ENCODE measurements at places on chromosomes 11 and 22.

DNA sequence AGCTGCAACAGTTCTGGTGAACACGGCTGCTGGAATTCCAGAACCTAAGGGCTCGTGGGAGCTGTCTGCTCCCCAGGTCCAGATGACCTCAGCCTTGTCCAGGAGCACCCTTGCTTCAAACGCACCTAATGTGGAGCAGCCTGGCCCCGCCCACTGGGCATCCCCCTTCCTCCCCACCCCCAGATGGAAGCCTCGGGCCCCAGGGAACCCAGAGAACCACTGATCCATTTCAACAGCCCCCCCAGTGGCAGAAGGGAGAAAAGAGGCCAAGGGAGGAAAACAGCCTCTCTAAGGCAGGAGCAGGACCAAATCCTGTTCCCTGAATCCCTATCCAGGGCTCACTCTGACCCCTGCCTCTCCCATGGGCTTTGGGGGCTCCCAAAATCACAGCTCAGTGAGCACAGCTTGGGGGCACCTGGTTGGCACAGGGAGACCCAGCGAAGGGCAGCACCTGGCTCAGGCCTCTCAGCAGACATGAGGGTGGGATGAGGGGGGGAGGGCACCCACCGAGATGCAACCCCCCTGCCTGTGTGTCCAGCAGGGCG is 1.2 kb downstream of the CYTH4 start:
- peak; percentile 69 for DNase-seq

- DNase-seq = no peak
Measured at GRCh38 chr11:61636676-61637075, 43.5 kb upstream of the DAGLA start.

DNA sequence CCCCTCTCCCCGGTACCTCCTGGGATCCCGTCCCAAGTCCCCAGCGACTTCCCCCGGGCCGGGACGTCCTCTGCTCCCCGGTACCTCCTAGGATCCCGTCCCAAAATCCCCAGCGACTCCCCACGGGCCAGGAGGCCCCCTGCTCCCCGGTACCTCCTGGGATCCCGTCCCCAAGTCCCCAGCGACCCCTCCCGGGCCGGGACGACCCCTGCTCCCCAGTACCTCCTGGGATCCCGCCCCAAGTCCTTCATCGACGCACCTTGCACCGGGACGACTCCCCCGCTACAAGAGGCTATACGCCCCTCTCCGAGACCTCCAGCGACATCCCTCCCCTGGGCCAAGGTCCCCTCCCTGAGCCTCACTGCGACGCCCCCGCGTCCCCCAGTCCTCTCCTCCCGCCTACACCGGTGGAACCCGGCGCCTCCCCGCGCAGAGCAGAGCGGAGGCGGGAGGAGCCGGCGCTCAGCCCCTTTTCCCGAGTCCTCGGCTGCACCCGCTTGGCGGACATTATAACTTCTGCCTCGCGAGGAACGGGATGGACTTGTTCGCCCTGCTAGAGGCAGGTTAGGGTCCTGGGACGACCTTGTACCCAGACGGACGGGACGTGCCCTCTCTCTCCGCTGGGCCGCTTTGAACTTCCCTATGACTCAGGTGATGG is 912 bp downstream of the KREMEN1 start:
- DNase-seq = no peak

DNA sequence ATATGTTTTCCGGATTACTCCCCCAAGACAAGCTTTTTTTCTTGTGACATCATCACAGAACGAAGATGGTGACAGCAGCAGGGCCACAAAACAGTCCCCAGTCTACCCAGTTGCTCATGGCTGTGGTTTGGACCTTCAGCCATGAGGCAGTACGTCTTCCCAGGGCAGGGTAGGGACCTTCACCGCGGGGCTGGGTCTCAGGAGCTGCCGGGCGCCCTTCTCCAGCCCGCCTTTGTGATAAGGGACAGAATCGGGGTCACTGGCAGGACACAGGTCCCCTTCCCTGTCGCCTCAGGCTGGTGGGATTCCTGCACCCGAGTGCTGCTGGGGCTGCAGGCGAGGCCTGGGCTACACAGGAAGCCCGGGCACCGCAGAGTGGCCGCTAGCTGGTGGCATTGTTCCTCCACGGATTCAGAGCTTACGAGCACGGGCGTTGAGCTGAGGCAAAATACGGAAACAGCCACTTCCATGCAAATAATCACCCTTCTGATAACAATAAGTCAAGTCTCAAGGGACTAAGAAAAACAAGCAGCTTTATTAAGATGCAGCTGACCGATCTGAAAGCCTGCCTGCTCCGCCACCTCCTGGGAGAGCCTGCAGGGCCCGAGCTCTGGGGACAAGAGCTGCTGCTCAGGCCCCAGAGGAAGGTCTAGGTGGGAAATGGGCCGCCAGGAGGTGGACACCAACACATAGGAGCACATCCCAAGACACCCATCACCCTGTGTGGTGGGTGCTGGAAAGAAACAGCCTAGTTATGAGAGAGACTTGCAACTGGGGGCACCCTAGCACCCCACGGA is 12.3 kb downstream of the TBX1 start:
- no peak for DNase-seq

- no peak for DNase-seq
Measured at GRCh38 chr11:13963169-13963948, 836 bp downstream of the SPON1 start.

GRCh38 chr11:35098855-35099254 is 40.1 kb upstream of the CD44 start:
- no peak for DNase-seq

DNA sequence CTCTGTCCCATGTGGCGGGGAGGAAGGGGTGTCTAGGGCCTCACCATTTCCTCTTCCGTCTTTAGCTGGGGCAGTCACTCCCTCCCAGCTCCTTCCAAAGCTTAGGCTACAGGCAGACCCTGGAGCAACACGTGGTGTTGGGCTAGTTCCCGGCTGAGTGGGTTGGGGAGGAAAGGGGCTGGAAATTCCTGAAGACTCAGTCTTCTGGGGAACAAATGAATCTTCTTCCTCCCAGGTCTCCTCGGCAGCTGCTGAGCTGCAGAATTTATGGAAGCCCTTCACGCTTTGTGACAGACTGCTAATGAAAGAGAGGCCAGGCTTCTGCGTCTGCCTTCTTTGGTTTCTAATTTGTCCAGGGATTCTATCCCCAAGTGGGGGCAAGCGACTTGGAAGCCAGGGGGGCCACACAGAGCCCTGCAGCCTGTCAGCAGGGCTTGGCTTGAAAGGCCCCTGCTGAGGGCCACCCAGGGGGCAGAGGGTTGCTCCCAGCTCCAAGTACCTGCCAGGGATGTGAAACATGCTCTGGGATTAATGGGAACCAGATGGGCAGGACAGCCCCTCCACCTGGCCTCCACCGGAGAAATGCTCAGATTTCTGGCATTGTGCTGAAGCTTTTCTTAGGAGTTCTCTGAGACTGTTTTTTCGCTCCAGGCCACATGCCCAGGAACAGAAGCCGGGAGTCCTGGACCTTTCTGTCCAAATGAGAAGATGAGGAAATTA is 123.1 kb downstream of the PKNOX2 start:
- DNase-seq = no peak

- DNase-seq = no peak
Measured at GRCh38 chr11:561148-562003, 606 bp downstream of the RASSF7 start.

DNA sequence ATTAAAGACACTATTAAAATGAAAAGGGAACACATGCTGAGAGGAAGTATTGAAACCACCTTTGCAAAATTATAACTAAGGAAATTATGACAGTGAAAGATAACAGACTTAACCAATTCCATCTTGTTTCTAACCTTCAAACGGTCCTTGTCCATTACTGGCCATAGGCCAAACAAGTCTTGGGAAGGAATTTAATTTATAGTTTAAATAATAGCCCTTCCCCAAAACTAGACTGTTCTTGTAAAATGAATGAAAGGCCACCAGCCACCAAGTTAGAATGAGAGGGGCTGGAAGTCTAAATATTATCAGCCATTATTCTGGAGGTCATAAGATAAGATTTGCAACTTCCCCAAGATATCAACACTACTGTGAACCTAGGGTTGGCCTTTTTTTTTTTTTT is 1.8 kb upstream of the TALDO1 start:
- DNase-seq = no peak

DNA sequence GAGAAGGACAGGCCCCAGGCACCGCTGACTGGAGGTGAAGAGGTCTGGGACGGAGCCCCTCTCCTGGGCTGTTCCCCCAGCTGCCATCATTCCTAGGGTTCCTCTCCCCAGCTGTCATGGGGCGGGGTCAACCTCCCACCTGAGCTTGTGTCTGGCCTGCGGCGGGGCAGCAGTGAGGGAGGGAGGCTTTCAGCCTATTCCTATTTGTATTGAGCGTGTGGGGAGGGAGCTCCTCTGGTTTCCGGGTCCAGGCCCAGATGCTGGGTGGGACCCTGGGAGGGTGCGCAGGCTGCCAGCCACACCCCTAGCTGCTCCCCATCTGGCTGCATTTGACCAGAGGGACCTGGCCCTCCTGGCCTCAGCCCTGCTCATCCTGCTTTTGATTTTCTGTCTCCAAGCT is 13.7 kb downstream of the TSPAN4 start:
- no peak for DNase-seq

- no peak for DNase-seq
Measured at GRCh38 chr11:88799771-88800500, 265.8 kb downstream of the GRM5 start.

GRCh38 chr11:134932761-134933160 is 520.7 kb upstream of the B3GAT1 start:
- DNase-seq = no peak

DNA sequence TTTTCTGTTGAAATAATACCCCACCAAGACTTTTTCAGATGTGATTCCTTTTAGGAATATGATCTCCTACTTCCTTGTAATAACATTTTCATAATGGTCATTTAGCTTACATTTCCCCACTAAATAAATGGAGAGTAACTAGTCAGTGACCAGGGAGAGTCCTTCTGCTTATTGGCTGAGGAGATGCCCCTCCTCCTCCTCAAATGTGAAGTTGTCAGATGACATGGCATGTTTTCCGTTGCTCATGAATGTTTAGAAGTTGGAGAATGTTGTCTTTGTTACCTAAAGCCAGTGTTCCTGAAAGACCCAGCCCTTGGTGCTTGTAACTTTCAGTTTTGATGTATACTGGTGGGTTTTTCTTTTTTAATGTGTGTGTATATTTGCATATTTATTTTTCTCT is 38.2 kb downstream of the CSRP3 start:
- DNase-seq = no peak

DNA sequence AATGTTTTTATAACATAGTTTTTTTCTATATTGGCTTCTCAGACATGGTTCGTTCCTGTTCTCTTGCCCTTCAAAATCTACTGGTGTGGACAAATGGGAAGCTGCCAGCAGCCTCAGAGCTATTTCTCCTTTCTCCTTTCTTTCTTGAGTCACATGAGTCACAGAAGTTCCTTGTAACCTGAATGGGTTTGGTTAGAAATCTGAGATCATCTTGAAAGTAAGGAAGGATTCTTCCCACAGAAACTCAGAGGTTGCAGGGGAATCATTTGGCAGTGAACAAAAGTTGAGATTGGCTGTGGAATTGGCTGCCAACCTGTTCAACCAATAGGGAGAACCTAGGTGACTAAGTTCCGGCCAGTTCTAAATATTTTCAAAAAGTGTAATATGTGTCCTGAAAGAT is 12.5 kb downstream of the PLET1 start:
- DNase-seq = no peak

DNA sequence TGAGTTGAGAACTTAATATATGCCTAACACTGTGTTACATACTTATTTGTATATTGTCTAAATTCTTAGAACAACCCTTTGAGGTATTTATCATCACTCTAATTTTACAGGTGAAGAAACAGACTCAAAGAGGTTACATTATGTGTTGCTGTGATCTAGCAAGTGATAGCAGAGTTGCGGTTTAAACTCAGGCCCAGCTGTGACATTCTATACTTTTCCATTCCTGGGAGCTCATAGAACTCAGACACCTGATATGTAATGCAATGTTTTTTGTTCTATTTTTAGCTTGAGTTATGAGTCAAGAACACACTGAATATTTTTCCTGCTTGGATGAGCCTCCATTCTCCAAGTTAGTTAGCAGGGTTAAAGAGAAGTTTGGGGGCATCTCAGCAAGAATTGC is 449.7 kb upstream of the DDI1 start:
- DNase-seq = no peak

DNA sequence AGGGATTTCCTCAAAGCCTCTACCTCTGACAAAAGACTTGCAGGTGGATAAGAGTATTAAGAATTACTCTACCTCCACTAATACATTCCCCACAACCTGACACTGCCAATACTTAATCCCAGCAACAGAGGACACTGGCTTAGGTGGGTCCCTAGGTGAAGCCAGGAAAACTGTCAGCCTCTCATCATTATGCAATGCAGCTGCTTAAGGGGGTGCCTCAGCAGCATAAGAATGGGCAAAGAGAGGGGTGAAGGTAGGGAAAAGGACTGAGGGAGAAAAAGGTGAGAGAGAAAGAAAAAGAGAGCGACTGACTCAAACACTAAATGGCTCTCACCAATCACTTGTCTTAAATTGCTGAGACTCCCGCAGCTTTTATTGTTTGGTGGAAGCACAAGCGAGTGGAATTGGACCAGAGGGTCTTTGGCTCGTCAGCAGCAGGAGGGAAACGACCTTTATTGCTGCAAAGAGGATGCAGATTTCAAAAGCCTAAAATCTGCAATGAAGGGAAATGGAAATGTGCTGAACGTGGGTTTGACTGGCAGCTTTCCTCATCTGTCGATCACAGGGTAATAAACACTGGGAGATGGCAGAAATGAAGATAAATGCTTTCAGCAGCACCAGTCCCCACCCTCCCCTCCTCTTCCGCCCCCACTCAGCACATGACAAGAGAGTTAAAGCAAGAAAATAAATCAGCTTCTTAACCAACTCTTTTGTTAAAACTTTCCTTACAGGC is 64.9 kb upstream of the CHRM4 start:
- DNase-seq = no peak

DNA sequence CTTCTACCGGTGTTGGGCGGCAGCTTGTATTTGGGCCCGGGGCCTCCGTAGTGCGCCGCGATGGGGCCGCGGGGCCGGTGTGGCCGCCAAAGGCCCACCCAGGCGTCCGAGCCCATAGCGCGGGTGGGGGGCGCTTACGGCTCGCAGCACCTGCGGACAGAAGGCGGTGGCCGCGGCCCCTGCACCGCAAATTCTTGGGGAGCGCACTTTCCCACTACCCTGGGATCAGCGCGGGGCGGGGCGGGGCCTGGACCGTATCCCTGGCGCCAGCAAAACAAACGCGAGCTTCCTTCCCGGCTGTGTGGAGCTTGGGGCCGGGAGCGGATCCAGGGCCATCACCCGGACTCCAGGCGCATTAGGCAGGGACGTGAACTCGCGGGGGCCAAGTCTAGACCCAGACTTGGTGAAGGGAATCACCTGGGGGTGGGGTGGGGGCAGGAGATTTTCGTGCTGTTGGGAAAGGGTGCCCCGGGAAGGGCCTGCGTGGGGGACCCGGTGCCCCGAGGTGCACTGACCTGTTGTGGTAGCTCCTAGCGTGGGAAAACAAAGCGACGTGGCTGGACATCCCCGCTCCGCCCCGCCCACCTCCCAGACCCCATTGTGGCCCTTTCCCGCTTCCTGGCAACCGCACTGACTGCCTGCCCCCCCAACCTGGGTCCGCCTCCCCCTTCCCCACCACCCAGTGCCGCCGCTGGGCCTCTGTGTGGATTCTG is 2.3 kb upstream of the TYMP start:
- peak; percentile 40 for DNase-seq

- DNase-seq = no peak
Measured at GRCh38 chr11:133501643-133502539, 30.4 kb downstream of the OPCML start.

- DNase-seq = no peak
Measured at GRCh38 chr11:76453248-76453647, 8.4 kb downstream of the EMSY start.

- no peak for DNase-seq
Measured at GRCh38 chr11:77201991-77202841, 74.2 kb downstream of the MYO7A start.

- no peak for DNase-seq
Measured at GRCh38 chr11:97989121-97989520, 1031.6 kb upstream of the CNTN5 start.

GRCh38 chr11:64545619-64546018 is 45.4 kb upstream of the SLC22A12 start:
- no peak for DNase-seq
